DMS79 treated with DMSO at 0.1 percent for 48 hours (cell line): ENCODE measurements at places on chromosomes 12 and 14.

GRCh38 chr12:100794441-100795173, at the start of gene ANO4:
ANO4 (plus strand) TSS chr12:100794776; CDS start chr12:100901786, 107,010 bp downstream.
- DNase-seq: peak; percentile 52

DNA sequence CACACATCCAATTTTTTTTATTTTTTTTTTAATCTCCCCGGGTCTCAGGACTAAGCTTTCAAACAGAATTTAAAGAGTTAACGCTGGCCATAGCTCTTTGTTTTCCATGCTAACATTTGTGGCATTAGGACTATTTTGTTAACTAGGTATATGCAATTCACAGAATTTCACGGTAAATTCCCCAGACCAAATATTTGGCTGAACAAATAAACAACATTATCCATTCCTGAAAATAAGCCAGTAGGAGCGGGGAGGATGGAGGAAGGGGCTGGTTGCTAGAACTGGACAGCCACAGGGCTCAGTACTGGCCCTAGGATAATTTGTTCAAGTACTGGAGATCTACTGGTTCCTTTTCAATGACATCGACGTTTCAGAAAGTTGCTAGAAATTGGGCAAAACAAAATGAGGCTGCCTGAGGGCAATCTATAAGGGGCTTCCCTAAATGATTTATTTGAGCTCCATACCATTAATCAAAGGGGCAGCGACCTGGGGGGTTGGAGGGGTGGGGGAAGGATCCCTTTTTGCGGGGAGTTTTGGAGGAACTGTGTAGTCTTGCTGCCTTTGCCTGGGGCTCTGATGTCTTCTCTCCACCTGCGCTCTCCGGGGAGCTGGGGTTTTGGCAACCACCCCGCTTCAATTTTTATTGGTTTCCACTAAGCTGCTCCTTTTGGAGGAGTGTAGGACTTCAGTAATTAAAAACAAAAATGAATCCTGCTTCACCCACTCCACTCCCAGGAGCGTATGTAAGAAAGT, 9.0 kb downstream of the BMP4 start:
- peak; percentile 53 for DNase-seq

DNA sequence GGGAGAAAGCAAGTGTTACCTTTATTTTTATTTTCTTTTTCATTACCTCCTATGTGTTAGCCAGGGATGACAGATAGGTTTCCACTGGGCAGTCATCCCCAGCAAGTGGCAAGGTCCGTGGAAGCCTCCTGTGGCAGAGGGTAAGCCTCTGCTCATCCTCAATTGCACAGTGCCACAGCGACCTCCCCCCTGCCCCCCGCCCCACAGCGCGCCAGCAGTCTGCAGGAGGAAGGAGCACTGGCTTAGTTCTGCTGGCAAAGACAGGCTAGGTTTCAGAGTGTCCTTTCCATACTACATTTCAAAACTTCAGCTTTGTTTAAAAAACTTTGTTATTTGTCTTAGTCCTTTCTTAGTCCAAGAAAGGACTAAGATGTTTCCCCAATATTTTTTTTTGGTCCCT, 194.7 kb downstream of the EXOC5 start:
- DNase-seq: no peak

DNA sequence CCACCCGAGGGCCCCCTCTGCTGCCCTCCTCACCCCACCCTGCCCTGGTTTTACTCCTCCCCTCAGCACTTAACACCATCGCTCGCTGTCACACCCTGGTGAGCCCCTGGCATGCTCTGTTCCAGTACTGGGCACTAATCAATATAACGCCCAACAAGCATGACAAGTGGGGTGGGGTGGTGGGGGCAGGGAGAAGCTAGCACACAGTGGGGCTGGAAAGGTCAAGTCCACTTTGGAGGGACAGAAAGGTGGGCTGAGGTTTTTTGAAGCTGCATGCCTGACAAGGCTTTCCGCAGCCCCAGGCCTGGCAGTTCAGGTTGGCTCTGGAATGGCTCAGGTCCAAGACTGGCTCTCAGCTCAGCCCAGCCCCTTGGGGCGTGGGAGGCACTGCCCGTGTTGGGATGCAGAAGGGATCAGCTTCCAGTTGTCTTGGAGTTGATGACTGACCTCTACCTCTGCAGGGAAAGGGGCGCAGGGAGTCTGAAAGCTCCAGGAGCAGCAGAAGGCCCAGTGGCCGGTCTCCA, 34.1 kb downstream of the PLEKHG3 start:
- DNase-seq: no peak

GRCh38 chr12:90055071-90055470, 346.4 kb upstream of the ATP2B1 start:
- no peak for DNase-seq

GRCh38 chr12:128814411-128815261, 9.1 kb downstream of the SLC15A4 start:
- no peak for DNase-seq
